ENCODE measurements at places on chromosomes 3 and 15.

DNA sequence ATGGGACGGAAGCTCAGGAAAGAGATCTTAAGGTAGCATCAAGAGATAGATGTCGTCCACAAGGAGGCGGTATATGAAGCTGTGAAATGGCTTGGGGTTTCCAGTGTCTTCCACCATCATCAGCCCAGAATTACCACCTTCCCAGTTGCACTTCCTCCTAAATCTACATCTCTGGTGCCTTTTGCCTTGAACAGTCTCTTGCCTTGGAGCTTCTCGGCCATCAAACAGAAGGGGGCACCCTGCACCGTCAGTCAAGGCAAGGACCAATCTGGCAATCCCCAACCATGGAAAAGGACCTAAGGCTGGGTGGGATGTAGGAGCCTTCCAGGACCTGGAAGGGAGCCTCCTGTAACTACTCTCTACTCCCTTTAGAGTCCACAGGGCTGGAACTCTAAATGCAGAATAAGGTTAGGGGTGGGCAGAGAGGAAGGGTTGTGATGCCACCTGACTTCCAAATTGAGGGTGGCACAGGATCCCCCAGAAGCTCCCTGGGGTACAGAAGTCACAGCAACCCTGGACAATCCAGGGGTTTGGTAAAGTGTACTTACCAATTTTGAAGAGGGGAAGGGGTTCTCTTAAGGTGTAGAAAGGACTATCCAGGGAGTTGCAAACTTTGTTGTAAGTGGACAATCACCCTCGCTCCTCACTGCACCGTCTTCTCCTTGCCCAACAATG lies 1.0 kb upstream of the RYR3 start:
- DNase-seq: peak; percentile 30

GRCh38 chr15:91886878-91887277 lies 33.4 kb downstream of the SLCO3A1 start:
- DNase-seq: no peak

GRCh38 chr15:99016680-99017321 lies 9.2 kb upstream of the PGPEP1L start:
- DNase-seq: no peak

DNA sequence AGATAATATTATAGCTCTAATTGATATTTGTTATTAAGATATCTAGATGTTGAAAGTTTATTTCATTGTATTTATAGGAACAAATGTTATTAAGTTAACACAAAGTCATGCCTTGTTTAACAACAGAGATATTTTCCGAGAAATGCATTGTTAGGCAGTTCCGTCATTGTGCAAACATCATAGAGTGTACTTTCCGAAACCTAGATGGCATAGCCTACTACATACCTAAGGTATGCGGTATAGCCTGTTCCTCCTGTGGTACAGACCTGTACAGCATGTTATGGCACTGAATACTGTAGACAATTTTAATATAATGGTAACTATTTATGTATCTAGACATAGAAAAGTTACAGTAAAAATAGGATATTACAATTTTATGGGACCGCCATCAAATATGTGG lies 114.3 kb downstream of the NAALADL2 start:
- DNase-seq: no peak

GRCh38 chr15:99645951-99646350 lies 80.2 kb downstream of the MEF2A start:
- DNase-seq: no peak

GRCh38 chr3:73018790-73019441 lies 22.3 kb downstream of the PPP4R2 start:
- no peak for DNase-seq

- no peak for DNase-seq
Observed at GRCh38 chr3:60912876-60913275, 338.4 kb downstream of the FHIT start.

DNA sequence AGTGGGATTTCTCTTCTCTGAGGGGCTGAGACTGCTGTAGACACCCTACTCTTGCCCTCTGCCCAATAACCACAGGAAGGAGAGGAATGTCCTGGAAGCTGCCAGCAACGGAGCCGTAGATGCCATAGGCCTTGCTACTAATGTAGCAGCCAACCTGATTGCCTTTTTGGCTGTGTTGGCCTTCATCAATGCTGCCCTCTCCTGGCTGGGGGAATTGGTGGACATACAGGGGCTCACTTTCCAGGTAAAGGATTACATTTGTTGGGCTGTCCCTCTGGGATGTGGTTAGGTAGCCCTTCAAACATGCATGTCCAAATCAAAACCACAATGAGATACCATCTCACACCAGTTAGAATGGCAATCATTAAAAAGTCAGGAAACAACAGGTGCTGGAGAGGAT lies 16.1 kb downstream of the SLC28A2 start:
- no peak for DNase-seq

- DNase-seq: no peak
Observed at GRCh38 chr3:150436161-150436560, 28.1 kb downstream of the TSC22D2 start.

DNA sequence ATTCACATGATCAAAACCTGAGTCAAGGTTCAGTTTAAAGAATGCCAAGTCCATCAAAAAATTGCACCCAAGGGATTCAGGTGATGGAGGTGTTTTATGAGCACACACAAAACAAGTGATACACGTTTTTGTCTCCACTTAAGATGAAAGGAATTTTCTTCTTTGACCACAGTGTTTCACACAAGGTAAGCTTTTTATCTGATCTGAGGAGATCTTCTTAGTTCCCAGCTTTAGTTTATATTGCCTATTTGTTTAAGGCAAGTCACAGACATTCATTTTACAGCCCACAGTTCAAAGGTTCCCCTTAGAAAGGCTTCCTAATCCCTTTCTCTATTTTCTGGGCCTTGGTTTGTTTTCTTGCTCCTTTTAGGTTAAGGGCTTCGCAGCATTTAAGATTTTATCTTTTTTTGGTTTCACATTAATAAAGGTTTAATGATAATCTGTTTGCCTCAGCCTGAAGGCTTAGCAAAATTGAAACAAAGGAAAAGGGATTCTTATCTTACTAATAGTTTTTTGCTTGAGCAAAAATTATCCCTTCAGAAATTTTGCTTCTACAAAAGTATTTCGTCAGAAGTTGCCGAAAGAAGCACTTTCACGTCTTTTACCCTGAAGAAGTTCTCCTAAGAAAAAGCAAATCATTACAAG lies 420.5 kb upstream of the NAALADL2 start:
- DNase-seq: no peak

DNA sequence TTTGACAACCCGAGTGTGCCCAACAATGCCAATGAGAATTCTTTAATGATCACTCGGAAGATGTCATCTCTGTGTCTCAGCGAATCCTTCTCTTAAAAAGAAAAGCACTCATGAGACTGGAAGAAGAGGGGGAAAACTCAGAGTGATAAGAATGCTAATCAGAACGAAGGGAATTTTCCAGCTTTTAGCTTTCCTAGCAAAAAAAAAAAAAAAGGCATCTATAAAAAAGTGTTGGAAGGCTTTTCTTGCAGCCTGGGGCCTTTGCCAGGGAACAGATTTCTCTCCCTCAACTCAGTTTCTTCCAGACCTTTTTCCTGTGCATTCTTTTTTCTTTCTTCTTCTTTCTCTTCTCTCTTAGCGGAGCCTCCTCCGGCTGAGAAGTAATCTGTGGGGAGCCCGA lies 80.5 kb upstream of the NEO1 start:
- DNase-seq: no peak

- DNase-seq: no peak
Observed at GRCh38 chr3:31622636-31623288, 90.0 kb downstream of the STT3B start.

DNA sequence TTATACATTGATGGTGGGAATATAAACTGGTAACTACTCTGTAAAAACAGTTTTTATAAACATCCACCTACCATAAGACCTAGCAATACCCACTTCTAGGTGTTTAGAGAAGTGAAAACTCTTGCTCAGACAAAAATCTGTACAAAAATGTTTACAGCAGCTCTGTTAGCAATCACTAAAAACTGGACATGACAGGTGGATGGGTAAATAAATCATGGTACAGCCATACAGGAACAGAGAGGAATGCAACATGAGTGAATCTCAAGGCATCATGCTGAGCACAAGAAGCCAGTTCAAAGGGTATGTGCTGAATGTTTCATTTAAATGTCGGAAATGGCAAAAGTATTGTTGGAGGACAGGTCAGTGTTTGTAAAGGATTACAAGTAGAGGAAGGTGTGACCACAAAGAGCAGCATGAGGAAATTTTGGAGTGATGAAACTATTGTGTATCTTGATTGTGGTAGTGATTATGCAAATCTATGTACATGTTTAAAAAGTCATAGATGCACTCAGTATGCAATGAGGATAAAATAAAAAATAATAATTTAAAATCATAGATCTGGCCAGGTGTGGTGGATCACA lies 2.8 kb upstream of the RNU5A-1 start:
- no peak for DNase-seq

GRCh38 chr3:57826245-57826951 lies 70.3 kb downstream of the SLMAP start:
- peak; percentile 38 for DNase-seq

- DNase-seq: no peak
Observed at GRCh38 chr3:66014056-66014455, 24.7 kb downstream of the MAGI1 start.

DNA sequence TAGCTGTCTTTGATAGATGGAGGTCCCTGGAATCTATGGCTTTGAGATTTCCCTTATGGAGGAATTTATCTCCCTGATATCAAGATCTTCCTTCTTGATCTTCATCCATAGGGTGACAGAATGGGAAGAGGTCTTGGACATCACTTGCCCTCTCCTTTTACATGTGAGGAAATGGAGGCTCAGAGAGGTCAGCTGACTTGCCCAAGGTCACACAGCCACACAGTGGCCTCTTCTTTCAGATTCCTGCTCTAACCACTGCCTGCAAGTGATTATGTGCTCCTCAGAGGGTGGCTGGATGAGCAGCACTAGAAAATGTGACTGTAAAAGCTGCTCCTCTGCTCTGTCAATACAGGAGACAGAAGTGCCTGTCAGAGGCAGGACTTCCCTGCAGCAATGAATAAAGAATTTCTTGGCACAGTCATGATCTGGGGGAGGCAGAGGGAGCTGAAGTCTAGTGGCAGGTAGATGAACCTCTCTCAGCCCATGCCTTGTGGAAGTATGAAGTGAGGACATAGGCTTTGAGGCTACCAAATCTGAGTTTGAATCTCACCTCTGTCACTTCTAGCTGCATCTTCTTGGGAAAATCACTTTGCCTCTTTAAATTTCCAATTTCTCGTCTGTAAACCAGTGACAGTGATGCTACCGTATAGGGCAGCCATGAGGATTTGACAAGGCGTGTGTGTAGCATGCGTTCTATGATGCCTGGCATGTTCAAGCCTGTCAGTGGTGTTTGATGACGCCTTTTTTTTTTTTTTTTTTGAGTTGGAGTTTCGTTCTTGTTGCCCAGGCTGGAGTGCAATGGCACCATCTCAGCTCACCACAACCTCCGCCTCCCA lies 12.0 kb downstream of the SSUH2 start:
- DNase-seq: no peak

- DNase-seq: no peak
Observed at GRCh38 chr3:187922704-187923416, 177.6 kb upstream of the BCL6 start.

GRCh38 chr3:122414391-122414790 lies 1.5 kb downstream of the WDR5B start:
- no peak for DNase-seq

GRCh38 chr15:80492874-80493273 lies 88.7 kb downstream of the ARNT2 start:
- DNase-seq: no peak

DNA sequence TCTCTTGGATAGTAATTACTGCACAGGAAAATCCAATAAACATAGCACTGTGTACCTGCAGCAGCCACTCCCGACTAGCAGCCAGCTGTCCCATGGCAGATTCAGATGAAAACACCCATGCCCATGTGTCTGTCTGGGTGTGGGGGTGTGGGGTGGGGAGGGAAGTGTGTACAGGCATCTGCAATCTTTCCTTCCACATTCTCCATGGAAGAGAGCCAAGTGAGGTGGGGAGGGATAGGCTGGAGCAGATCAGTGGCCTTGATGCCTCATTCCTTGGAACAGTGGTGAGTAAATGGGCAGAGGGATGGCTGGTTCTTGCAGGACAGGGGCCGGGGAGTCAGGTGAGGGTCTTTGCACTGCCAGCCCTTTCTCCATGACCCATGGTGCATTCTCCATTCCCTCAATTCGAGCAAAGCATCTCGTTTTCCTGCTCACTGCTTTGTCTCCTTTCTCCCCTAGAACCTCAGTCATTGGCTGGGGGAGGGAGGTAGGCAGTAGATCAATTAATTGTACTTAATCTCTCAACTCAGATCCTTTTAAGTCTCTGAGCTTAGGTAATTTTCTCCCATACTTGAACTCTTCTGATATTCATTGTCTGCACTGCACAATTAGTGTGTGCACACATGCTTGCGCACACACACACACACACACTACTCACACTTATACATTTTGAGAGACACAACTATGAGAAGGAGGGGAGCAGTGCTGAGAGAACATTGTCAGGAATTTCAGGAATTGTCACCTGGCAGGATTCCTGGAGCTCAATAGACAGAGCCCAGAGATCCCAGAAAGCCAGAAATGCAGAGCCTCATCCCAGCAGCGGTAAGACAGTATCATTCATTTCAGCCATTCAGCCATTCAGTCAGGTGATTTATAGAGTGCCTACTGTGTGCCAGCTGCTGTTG lies 31.9 kb downstream of the PDIA5 start:
- no peak for DNase-seq

DNA sequence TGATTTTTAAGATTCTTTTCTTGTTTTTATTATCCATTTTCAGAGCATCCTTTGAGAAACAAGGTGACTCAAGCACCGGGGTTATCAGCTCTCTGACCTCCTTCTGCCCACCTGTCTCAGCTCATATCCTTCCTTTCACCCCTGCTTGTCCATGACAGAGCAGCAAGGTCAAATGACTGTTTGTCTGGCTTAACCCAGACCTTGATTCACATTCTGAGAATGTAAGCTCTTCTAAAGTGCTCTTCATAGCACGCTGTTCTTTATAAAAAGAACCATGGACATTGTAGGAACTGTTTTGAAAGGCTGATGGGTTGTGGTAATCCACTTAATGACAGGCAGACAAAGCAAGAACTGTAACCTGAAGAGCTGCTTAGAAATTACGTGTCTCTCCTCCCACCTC lies 122.5 kb downstream of the CHST2 start:
- DNase-seq: no peak

DNA sequence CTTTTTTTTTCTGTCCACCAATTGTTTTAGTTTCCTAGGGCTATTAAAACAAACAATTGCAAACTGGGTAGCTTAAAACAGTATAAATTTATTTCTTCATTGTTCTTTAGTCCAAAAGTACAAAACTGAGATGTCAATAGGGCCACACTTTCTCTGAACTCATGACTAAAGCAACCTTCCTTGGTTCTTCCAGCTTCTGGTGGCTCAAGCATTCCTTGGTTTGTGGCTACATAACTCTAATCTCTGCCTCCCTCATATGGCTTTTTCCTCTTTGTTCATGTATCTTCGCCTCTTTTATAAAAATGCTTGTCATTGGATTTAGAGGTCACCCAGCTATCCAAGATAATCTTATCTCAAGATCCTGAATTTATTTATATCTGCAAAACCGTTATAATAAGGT lies 914.5 kb upstream of the EPHA6 start:
- no peak for DNase-seq

- no peak for DNase-seq
Observed at GRCh38 chr15:59137566-59137965, 32.6 kb downstream of the CCNB2 start.

- DNase-seq: no peak
Observed at GRCh38 chr3:49552087-49552486, 2.2 kb upstream of the BSN start.

Measured in suppressor macrophage treated with lipopolysaccharide for 1 hour (primary cell).